CD4-positive, alpha-beta memory T cell (primary cell): ENCODE measurements at places on chromosomes 2 and 18. TPM values are rescaled to one million over a fixed set of nuclear protein-coding genes. Genes with fewer than 3 reads are reported as not detected.
A peak's percentile ranks its signal among the peaks of the same experiment; 100 is the strongest.

- no peak for DNase-seq
These were observed 58.8 kb downstream of the PRKRA start for GRCh38 chr2:178392215-178392614.

- no peak for DNase-seq
These were observed 49.6 kb downstream of the ZEB2 start for GRCh38 chr2:144470334-144470733.

DNA sequence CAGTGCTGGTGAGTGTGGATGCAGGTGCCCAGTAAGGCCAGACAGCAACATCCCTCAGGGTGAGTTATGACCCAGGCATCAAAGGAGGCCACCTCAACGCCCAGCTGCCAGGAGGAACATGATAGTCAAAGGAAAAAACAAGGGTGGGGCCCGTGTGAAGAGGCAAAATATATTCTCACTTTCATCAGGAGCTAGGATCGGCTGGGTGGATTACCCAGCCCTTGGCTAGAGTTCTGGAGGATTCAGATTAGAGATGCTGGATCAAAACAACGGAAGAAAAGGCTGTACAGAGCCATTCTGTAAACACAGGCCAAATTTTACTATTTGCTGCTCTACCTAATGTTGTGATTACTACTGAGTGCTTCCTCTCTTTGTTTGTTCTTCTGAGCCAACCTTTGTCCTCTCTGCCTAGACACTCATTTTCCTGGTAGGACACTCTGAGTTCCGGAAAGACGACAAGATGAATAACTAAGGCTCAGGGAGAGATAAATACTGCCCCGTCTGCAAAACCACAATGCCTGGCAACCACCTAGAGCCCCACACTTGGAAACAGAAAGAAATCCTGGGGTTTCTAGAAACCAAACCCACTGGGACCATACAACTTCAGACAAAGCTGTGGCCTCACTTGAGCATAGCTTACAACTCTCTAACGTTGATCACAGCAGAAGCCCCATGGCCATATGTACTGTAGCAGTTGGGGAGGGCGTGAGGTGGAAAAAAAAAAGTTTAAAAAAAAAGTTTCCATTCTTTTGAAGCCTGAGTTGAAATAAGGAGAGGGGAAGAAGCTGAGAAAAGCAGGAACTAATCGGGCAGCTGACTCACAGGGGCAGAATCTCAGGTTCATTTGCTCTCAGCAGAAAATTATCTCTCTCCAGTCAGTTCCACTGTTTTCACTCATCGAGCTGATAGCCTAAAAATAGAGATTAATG, 17.8 kb upstream of the PMAIP1 start:
- DNase-seq = no peak

Gene MAL
- total RNA-seq = 113 TPM

- peak; percentile 25 for DNase-seq
These were observed 7.2 kb downstream of the MTHFD2 start for GRCh38 chr2:74205596-74205995.

Gene TRPM8
- total RNA-seq = not detected

DNA sequence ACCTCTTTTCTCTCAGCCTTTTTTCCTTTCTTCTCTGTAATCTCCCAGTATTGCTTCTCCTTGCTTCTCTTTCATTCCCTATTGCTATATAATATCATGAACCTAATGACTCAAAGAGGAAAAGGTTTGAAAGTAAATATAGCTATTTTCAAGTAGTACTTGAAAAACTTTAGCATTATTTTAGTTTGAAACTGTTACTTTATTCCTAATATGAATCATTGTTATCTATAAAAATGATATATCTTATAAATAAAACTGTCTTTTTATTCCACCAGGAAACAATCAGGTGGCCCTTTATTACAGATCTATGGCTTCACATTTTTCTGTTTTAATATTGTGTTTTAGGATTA, 311 bp upstream of the SCN1A start:
- DNase-seq = peak; percentile 0

Gene SPEG
- total RNA-seq = 8.8 TPM
